Muscle of arm (tissue), 14 donors: ENCODE measurements at places on chromosomes 16 and 17. TPM values are rescaled to one million over a fixed set of nuclear protein-coding genes. Genes with fewer than 3 reads are reported as not detected.

DNA sequence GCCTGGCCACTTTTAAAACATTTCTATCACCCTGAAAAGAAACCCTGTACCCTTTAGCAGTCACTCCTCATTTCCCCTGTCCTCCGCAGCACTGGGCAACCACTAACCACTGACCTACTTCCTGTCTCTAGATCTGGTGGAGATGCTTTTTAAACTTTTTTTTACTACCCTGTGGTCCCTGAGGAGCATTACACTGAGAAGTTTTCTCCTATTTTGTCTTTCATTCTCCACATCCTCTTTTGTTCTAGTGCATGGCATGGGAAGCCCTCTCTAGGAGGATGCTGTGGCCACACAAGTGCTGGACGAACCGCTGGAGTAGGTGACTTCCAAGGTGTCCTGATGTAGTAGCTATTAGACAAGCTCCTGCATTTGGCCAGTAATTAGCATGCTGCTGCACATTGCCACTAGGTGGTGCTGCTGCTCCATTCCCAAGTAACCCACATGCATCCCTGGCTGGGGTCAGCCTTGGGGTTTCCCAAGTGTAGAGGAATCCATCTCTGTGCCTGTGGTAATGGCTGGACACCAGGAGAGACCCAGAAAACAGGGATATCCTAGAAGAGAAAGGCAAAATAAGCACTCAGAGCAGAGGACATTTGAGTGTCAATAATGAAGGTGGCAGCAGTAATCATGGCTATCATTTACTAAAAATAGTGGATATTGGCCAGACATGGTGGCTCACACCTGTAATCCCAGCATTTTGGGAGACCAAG lies 143.8 kb upstream of the CRHR1 start:
- peak; percentile 76 for DNase-seq

DNA sequence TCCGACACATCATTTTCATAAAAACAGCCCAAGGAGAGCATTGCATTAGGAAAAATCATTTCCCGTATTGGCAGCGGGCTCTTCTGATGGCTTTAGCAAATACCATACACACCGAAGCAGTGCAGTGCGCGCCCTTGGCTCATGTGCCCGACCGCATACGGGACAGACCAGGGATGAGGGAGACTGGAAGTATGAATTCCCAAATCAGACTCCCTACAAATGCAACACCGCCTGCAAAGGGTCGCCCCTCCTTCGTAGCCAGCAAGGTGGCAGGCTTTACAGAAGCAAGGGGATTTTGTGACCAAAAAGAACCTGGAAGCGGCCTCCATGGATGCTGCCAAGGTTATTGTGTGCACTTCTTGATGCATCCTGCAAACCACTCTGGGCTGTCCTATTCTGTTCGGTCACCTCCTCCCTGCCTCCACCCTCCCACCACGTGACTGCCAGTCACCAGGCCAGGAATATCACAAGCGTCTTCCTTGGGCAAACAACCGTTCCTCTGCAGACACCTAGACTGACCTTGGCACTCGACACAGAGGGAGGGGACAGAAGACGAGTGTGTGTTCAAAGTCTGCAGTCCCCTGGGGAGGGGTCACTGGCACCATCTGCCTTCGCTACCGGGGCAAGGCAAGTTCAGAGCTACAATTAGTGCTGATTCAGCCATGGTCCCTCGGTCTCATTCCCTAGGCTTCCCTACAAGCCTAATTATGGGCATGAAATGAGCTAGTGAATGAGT lies 460.4 kb downstream of the SLC39A11 start:
- peak; percentile 40 for DNase-seq

- no peak for DNase-seq
Observed at GRCh38 chr16:80389338-80389737, 151.5 kb upstream of the DYNLRB2 start.

DNA sequence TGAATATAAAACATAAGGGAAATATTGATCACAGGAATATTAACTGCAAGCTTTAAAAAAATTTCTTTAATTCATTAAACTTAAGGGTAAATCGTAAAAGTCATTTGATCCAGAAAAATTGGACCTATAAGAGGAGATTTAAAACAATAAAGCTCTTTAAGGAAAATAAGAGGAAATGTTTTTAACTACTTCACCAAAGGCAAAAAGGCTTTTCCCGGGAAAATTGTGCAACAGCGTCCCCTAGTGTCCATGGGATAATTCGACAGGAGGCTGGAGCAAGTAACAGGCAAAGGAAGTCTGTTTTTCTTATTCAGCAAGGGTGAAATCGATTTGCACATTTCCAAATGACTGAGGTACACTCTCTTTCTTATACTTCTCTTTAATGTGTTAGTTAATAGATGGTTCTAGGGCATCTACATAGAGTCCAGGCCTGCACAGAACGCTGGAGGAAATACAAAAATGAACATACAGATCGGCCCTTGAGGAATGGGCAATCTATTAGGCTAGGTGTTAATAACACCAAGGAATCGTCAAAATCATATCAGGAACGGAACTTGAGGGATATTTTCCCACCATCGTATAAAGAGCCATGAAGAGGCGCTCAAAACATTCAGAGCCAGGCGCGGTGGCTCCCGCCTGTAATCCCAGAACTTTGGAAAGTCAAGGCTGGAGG lies 61.4 kb downstream of the ZNF18 start:
- peak; percentile 76 for DNase-seq

GRCh38 chr16:69845181-69845580 lies 83.0 kb downstream of the WWP2 start:
- no peak for DNase-seq

- no peak for DNase-seq
Observed at GRCh38 chr16:69712914-69713581, 13.3 kb downstream of the NQO1 start.

DNA sequence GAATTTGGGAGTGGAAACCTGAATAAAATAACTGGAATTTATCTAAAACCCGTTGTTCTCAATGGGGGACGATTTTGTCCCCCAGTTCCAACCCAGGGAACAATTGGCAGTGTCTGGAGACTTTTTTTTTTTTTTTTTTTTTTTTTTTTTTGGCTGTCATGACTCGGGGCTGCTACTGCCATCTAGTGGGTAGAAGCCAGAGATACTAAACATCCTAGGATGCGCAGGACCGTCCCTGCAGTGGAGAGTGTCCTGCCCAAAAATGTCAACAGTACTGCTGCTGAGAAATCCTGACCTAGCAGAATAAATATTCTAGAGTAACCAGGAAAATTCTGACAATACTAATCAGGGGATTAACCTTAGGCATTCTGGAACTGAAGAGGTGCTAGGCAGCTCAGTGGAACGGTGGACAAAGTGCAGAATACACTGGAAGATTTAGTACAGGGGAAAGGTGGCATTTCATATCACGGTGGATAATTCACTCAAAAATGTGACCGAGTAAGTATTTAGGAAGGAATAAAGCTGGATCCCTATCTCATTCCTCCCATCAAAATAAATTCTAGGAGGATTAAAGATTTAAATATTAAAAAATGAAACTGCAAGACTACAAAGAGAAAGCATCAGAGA lies 107.6 kb downstream of the SPECC1 start:
- DNase-seq = peak; percentile 63

DNA sequence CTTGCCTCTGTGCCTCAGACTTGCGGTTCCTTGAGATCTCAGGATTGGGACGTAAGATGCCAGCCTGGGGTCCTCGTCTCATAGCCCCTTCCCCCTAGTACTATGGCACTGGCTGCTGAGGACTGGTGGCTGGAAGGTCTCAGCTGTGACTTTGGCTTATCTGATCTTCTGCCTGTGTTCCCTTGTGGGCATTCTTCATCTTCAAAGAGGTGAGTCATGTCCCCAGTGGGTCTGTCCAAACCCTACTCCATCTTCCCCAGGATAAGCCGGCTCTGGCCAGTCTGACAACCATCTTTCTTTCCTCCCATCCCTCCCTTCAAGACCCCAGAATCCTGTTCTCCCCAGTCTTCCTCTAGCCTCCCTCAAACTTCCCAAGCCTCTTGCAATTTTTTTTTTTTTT lies 3.6 kb downstream of the CD19 start:
- no peak for DNase-seq

- DNase-seq = no peak
Observed at GRCh38 chr16:84509032-84509950, 4.8 kb upstream of the MEAK7 start.

DNA sequence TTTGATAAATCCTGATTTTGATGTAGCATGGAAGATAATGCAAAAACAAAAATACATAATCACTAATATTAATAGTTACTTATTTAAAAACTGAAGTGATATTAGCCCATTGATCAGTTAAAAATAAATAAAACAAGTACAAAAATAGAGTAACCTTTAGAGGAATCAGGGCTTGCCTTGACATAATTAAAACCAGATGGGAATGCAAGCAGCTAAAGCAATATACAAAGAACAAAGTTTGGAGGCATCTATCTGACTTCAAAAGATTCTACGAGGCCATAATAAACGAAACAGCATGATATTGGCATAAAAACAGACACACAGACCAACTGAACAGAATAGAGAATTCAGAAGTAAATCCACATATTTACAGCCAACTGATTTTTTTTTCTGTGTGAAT lies 15.0 kb upstream of the HEATR3 start:
- DNase-seq = no peak

DNA sequence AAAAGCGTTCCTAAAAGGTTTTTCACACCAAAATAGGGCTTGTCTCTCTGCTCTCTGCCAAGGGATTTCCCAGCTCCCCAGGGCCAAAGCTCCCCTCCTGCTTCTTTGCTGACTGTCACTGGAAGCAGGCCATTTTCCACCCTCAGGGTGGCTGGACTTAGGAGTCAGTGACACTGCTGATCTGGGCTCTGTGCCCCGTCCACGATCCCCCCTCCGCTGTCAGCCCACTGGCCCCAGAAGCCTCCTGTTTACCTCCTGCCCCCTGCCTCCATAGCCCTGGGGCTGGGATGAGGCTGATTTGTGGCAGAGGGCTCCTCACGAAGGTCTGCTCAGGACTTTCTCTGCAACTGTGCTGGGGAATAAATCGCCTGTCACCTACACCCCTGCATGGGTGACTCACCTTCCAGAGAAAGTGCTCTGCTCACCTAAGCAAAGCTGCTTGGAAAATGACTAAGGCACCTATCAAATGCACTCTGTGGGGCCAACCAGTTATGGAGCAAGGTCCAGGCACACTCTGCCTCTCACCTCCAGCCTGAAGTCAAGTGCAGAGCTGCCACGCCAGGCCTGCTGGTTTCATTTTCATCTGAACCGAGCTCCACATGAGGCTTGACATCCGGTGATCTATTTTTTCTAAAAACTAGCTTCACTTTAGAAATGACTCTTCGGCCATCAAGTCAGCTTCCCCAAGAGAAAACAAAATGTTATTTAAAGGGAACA lies 4.9 kb downstream of the MAP3K14 start:
- no peak for DNase-seq

The ATP2A1 gene
- 352 TPM for polyA plus RNA-seq

The BCL7C gene
- polyA plus RNA-seq = 25.1 TPM

The ANKFN1 gene
- 1.5 TPM for polyA plus RNA-seq

The MYH1 gene
- 17.8 TPM for polyA plus RNA-seq

The LLGL2 gene
- 4.8 TPM for polyA plus RNA-seq
